ENCODE measurements at places on chromosomes 11 and 22.
A peak's percentile ranks its signal among the peaks of the same experiment; 100 is the strongest.

DNA sequence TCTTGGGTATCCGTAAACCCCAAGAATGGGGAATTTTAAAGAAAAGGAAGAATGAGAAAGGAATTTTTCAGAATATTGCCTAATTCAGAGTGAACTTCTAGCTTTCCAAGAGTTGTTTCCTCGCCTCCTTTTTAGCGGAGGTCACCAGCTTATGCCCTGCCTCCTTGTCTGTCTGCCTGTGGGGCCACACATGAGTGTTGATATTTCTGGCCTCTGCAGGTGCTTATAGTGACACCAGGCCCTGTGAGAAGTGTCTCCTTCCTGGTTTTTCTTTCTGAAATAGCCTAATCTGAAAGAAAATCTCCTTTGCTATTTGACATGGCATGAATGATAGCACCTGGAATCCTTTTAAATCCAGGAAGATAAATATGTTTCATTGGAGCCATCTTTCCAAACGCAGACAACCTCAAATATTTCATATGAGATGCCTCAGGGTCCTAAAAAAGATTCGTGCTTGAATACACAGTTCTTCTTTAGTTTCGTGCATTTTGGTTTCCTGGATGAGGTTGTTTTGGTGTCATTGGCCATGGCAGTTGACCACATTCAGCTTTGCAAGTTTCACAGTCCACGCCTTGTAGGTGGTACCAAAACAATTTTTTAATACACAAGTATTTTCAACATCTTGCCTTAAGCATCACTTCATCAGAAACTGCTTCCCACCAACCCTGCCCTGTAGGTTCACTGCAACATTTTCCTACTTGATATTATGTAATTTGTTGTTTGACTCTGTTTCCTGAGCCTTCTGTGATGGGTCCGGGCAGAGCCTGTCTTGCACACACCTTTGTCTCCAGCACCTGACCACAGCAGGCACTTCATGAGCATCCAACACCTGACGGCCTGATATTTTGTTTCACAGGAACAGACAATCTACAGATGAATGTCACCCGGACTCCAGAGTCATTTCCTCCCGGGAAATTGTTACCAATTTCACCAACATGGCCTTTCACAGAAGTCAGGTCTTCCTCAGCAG is 159.4 kb downstream of the C11orf91 start:
- no peak for DNase-seq

DNA sequence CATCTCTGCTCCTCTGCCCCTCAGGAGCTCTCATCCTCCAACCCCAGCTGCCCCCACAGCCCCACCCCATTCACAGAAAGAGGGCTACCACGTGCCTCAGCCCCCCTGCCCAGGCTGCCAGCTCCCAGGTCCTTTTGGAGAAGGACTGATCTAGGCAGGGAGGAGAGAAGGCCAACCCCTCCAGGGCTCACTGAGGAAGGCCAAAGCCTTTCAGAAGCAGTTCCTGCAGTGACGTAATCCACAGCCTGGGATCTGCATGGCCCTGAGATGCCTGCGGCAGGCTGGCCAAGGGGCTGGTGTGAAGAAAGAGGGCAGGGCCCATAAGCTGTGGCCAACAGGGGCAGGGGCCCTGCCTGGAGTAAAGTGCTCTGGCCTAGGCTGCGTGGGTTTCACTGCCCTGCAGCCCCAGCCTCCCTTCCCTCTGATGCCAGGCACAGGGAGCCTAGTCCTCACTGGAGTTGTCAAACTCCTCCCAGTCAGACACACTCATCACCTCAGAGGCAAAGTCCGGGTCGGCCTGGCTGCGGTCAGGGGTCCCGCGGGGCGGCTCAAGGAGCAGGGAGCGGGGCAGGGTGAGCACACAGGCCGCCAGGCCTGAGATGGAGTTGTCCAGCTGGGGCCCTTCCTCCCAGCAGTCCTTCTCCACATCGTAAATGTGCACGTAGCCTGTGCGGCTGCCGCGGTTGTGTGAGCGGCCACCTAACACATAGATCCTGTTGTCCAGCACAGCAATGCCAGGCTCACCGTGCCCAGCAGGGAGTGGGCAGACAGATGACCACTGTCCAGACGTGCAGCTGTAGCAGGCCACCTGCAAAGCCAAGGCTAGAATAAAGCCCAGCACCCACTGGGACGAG is 4.2 kb upstream of the SCARF2 start:
- peak; percentile 62 for DNase-seq

GRCh38 chr22:35677460-35678187 is 29.4 kb downstream of the APOL6 start:
- DNase-seq, result no peak

GRCh38 chr11:26470992-26471391 is 101.1 kb downstream of the MUC15 start:
- no peak for DNase-seq

- DNase-seq, result no peak
Measured at GRCh38 chr11:100777103-100777502, 90.0 kb downstream of the ARHGAP42 start.

- no peak for DNase-seq
Measured at GRCh38 chr11:126391286-126391954, 35.9 kb downstream of the ST3GAL4 start.

DNA sequence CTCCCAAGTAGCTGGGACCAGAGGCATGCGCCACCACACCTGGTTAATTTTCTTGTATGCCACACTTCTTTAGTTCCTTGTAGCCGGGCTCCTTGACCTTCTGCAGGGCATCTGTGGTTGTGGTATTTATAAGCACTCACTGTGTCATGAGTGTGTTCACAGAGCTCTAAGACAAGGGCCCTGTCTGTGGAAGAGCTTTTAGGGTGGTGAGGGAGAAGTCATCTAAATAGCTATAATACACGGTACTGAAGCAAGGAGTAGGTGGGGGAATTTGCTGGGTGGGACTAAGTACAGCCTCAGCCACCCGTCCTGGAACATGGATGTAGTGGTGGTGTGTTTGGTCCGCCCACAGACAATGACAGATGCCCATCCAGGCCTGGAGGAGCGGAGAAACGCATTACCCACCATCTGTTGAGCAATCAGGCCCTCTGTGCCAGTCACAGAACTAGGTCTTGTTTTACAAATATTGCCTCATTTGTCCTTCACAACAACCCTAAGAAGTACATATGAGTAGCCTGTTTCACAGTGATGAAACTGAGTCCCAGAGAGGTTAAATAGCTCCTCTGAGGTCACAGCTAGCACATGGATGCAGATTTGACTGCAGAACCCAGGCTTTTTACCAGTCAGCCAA is 10.1 kb downstream of the ACO2 start:
- DNase-seq, result no peak
